ENCODE measurements at places on chromosomes 1 and 21.

DNA sequence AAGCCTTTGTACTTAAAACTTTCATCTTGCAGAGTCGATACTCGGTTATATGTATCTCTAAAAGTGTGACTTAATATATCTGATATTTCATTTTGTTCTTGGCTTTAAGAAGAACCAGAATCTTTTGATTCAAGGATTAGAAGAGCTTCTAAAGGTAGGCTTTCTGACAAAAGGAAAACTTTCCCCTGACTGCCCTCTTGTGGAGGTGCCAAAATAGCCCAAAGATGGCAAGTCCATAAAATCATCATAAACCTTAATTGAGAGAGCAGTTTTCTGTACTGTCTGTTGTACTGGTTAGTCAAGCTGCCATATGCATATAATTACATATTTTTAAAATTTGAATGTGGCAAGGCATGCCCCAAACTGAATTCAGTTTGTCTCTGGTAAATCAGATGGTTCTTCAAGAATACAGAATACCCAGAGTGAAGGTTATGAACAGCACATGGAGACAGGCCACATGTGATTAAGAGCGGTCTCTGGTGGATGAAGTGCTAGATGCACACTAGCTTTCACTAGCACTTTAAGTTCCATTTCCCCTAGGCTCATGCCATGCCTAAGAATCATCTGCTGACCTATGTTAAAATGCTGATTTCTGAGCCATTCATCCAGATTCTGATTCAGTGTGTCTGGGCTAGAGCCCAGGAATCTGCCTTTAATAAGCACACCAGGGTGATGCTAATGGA is 27.7 kb upstream of the ELAVL4 start:
- no peak for DNase-seq

GRCh38 chr1:242454262-242455051 is 70.0 kb downstream of the PLD5 start:
- peak; percentile 47 for DNase-seq

- no peak for DNase-seq
Observed at GRCh38 chr1:28582248-28582615, 9.8 kb upstream of the RAB42 start.

GRCh38 chr1:223140611-223141405 is 2.2 kb downstream of the TLR5 start:
- no peak for DNase-seq

DNA sequence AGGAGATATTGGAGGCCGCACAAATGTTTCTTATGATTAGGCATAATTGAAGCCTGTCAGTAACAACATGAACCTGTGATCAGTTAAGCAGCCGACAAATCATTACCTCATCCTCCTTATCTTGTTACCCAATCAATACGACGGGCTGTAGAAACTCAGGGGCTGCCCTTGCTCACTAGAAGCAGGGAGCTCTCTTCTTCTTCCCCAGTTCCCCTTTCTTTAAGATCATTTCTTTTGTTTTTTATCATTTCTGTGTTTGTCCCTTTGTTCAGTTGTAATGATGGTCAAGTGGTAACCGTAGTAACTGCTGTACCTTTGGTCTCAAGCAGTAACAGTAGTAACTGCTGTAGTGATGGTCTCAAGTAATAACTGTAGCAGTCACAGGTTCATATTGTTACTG is 13.8 kb upstream of the FCGR2A start:
- DNase-seq, result no peak

DNA sequence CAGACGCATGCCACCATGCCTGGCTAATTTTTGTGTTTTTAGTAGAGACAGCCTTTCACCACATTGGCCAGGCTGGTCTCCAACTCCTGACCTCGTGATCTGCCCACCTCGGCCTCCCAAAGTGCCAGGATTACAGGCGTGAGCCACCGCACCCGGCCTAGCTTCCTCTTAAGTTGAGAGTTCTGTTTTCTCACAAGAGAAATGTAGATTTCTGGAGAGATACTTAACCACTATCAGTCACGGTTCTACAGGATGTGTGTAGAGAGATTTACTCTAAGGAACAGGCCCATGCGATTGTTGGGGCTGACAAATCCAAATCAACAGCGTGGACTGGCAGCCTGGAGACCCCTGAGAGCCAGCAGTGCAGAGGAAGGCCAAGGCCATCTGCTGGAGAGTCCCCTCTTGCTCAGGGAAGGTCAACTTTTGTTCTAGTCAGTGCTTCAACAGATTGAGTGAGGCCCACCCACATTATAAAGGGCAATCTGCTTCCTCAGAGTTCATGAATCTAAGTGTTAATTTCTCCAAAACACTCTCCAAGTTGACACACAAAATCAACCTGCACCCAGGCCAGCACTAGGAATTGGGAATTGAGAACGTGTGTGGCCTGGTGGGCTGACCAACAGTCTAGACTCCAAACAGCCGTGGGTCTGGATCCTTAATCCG is 38.7 kb downstream of the CHAF1B start:
- no peak for DNase-seq

DNA sequence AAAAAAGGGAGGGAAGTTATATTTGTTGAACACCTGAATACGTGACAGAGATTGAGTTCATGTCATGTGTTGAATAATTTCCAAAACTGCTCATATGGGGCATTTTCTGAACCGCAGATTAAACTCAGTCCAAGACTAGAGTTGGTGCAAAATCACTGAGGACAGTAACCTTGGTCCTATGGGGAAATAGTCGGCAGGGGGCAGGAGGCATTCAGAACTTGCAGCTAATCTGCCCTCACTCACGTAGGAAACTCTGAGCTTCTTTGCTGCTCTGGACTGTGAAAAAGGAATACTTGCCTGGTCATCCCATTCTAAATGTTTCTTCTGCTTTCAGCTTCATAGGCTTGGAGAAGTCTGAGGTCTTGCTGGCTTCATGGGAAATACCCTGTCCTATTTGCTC is 228.3 kb upstream of the ZP4 start:
- DNase-seq, result no peak

- peak; percentile 97 for DNase-seq
Observed at GRCh38 chr1:93798291-93798690, 80.7 kb downstream of the DNTTIP2 start.

DNA sequence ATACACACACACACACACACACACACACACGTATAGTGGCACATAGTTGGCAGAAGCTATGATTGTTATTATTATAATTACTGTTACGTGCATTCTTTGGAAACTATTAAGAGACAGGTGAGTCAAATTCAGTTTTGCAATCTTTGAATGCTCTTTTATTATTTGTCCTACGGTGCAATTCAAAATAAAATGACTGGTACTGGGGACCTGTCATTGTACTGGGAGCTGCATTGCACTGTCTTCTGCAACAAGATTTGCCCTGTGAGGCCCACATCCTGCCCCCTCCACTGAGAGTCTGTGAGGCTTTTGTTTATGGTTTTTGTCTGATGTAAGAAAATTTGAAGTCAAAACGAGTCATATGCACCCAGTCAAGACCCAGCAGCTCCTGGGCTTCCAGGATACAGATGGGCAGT is 1.9 kb downstream of the LY9 start:
- DNase-seq, result no peak

GRCh38 chr21:35239811-35240219 is 190.7 kb upstream of the RUNX1 start:
- DNase-seq, result no peak

GRCh38 chr1:97093741-97094140 is 372.2 kb downstream of the PTBP2 start:
- DNase-seq, result peak; percentile 43

GRCh38 chr1:97136996-97137395 is 415.4 kb downstream of the PTBP2 start:
- no peak for DNase-seq

GRCh38 chr1:77978293-77978968 is 441 bp downstream of the FUBP1 start:
- peak; percentile 97 for DNase-seq

DNA sequence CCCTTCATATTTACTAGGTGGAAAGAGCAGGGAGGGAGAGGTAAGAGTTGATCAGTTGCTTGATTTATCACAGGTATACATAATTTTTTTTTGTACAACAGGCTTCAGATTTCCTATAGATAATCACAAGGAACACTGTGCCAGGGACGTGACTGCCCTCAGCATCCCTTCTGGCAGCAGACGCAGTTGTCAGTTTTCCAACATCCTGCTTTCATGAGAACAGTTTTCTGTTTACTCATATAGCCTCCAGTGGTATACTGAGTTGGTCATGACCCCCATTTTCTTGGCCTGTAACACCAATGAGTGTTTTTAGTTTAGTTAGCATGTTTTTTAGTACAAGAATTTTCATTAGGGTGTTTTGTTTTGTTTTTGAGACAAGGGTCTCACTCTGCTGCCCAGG is 37.9 kb upstream of the PTPRF start:
- DNase-seq, result peak; percentile 86
